Retina (tissue), 1 donor: ENCODE measurements at places on chromosomes 6 and 20.
A peak's percentile ranks its signal among the peaks of the same experiment; 100 is the strongest.

GRCh38 chr6:126185774-126186173 is 154.1 kb upstream of the CENPW start:
- no peak for DNase-seq

- peak; percentile 64 for DNase-seq
Measured at GRCh38 chr20:58228103-58228483, 360 bp downstream of the ANKRD60 start.

- no peak for DNase-seq
Measured at GRCh38 chr6:125923366-125923877, 33.1 kb upstream of the HINT3 start.

DNA sequence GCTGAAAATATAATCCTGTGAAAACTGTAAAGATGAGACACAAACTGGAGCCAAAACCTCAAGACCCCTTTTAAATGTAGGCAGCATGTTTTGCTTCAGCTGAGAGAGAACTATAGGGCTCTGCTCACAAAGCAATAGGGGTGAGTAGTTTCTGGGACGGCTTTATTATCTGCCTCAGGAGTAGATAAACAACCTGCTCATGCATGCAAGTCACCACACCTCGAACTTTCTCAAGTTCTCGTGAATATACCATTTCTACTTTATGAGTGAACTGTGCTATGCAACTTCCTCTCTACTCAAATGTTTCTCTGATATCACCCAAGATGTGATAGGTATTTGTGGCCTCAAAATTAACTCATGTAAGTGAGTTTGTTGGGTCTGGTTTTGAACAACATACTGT is 7.5 kb upstream of the OOEP start:
- DNase-seq: no peak

DNA sequence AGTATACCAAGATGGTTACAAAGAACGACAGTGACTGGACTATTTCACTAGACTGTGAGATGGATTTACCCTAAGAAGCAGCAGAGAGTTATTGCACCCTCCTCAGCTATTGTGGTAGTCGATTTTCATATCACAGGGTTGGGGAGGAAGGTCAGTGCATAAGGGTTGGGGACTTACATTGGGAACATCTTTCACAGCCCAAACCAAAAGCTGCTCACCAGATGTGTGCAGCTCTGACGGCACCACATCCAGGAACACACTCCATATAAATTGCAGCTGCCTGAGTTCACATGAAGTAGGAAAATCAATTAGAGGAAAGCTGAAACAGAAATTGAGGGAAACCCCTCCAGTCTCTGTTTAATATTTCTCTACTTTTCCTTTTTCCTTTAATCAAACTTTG is 470.5 kb upstream of the NRSN1 start:
- peak; percentile 27 for DNase-seq

DNA sequence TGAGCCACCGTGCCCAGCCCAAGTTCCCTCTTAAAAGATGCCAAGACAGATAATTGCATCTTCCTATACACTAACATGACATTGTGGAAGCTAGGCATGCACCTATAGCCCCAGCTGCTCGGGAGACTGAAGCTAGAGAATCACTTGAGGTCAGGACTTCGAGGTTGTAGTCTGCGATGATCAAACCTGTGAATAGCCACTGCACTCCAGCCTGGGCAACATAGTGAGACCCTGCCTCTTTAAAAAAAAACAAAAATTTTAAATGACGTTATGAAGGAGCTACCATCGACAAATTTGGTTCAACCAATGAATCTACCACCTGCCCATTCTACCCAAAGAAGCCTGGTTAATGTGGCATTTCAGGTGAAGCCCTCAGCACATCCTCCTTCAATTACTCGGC is 80.7 kb downstream of the TBC1D7 start:
- DNase-seq: no peak

- DNase-seq: no peak
Measured at GRCh38 chr20:62063981-62064769, 1.5 kb downstream of the TAF4 start.

GRCh38 chr20:35674921-35675320 is 10.2 kb upstream of the CPNE1 start:
- DNase-seq: no peak

- no peak for DNase-seq
Measured at GRCh38 chr6:150756173-150756572, 109.3 kb upstream of the MTHFD1L start.

- DNase-seq: no peak
Measured at GRCh38 chr6:40982917-40983316, 56.1 kb downstream of the UNC5CL start.

GRCh38 chr6:84581494-84582259 is 182.7 kb downstream of the TBX18 start:
- no peak for DNase-seq

- DNase-seq: no peak
Measured at GRCh38 chr20:41172296-41173140, 35.2 kb downstream of the PLCG1 start.
